ENCODE measurements at places on chromosomes 4 and X.

DNA sequence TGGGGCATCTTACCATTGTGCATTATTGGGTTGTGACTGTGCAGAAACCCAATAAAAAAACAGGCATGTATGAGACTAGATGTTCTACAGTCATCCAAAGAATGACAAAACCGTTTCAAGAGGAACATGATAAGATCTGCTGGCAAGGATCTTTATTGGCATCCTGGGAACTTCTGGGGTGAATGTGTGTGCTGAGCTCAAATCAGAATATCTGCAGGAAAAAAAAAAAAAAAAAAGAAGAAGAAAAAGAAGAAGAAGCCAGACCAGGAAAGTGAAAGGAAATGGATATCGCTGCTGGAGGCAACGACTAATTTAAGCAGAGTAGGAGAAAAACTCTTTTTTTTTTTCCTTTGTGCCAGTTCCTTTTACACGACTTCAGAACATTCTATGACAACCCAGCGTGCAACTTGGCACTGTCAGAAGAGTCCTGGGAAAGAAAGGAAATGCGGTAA, 484.2 kb upstream of the BOD1L1 start:
- no peak for DNase-seq

DNA sequence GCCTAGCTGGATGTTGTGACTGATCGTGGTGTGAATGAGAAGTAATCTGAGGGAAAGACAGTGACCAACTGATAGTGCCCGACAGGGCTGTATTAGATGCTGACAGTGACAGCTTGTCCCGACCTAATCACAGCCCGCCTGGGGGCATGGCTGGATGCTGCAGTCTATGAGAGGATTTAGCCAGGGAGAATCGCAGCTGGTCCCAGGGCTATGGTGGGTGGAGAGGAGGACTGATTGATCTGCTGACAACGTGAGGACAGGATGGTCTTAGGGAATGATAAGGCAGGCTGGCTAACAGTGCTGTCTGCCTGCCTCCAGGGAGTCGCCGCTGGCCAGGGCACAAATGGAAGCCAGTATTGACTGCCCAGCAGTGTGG, 621 bp upstream of the SUV39H1 start:
- no peak for DNase-seq

GRCh38 chr4:11106190-11106589, 322.5 kb downstream of the HS3ST1 start:
- no peak for DNase-seq

DNA sequence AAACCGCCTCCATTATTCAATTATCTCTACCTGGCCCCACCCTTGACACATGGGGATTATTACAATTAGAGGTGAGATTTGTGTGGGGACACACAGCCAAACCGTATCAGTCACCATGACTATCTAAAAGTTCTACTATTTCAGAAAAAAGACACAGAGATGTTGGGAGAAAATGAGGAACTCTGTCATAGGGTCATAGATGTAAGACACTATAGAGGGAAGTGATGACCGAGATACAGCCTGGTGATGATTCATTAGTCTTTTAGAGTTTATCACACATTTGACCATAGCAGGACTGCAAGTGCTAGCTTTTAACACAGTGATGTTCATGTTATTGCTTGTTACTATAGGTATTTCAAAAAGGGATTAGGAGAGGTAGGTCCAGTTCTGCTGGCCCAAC, 357.0 kb upstream of the AADAT start:
- no peak for DNase-seq

GRCh38 chr4:42415281-42415680, 18.0 kb downstream of the SHISA3 start:
- no peak for DNase-seq

- DNase-seq = no peak
These were observed 1.2 kb upstream of the QDPR start for GRCh38 chr4:17512973-17513665.

- DNase-seq = no peak
These were observed 16.7 kb upstream of the SUPT20HL1 start for GRCh38 chrX:24343719-24344118.

DNA sequence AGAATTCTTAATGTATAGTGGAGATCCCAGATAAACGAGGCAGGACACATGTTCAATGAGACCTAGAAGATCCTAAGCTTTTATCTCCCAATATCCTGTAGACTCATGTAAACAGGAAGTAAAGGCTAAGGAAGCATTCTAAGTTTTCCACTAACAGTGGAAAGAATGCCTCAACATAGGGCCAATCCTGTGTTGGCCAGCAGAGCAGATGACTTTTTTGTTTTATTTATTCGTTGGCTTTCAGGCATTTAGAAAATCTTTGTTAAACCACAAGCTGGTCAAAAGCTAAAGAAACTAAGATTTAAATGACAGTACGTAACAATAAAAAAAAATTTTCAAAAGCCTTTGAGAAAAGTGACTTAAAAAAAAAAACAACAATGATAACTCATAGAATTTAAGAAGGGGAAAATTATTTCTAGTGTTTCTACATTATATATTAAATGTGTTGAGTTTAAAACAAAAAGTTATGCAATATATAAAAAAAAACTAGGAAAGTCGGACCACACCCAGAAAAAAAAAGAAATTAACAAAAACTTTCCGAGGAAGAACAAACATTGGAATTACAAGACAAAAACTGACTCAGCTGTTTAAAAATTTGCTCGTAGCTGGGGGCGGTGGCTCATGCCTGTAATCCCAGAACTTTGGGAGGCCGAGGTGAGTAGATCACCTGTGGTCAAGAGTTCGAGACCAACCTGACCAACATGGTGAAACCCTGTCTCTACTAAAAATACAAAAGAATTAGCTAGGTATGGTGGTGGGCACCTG, 759.3 kb downstream of the FSTL5 start:
- DNase-seq = no peak

DNA sequence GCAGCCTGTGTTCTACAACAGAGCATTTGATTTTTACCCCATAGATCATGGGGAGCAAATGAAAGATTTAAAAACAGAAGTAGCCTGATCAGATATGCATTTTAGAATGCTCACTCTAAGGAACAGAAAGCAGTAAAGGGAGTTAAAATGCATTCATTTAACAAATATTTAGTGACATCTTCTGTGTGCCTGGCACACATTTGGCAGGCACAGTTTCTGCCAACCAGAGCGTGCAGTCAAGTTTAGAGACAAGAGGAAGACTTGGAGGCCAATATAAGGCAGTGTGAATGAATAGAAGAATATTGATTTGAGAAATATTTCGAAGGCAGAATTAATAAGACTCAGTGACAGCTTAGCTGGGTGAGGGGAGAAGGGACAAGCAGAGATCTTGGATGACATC, 210.1 kb downstream of the KDR start:
- DNase-seq = no peak
